Motor neuron (in vitro differentiated cells): ENCODE measurements at places on chromosomes 3 and 15. TPM values are rescaled to one million over a fixed set of nuclear protein-coding genes. Genes with fewer than 3 reads are reported as not detected.

RYR3 gene
- 2.3 and 2.4 TPM in 2 replicates for total RNA-seq

GPR27 gene
- total RNA-seq = 12.2 and 12.5 TPM in 2 replicates

ERICH6 gene
- 1.0 TPM in 1 of 2 replicates, not detected in the other for total RNA-seq

C3orf20 gene
- total RNA-seq = 0.11 and 0.13 TPM in 2 replicates

ROBO2 gene
- total RNA-seq = 36.5 and 39.4 TPM in 2 replicates

SST gene
- total RNA-seq = 14.5 and 21.2 TPM in 2 replicates

DCUN1D1 gene
- total RNA-seq = 27.3 and 27.4 TPM in 2 replicates

PROK2 gene
- 0.20 and 0.38 TPM in 2 replicates for total RNA-seq

UCN2 gene
- 0.43 and 0.89 TPM in 2 replicates for total RNA-seq

CLRN1 gene
- total RNA-seq = 9.1 and 10.8 TPM in 2 replicates

THRB gene
- 4.0 and 7.2 TPM in 2 replicates for total RNA-seq

RAD51 gene
- 8.3 and 9.0 TPM in 2 replicates for total RNA-seq

CHRM5 gene
- 0.76 and 0.81 TPM in 2 replicates for total RNA-seq

RLBP1 gene
- 0.35 TPM in 1 of 2 replicates, not detected in the other for total RNA-seq

IGSF11 gene
- total RNA-seq = 3.5 and 4.7 TPM in 2 replicates

CDC25A gene
- 12.3 and 12.5 TPM in 2 replicates for total RNA-seq

FAM219B gene
- total RNA-seq = 50.3 and 51.3 TPM in 2 replicates

ADCY5 gene
- 5.2 and 5.7 TPM in 2 replicates for total RNA-seq

TRANK1 gene
- 4.2 and 5.2 TPM in 2 replicates for total RNA-seq

SYNPR gene
- total RNA-seq = 1.9 and 2.0 TPM in 2 replicates

TFG gene
- 134 and 152 TPM in 2 replicates for total RNA-seq

GMPPB gene
- total RNA-seq = 15.1 and 15.3 TPM in 2 replicates

ABCF3 gene
- total RNA-seq = 21.6 and 31.9 TPM in 2 replicates

MRPS25 gene
- 27.8 and 31.9 TPM in 2 replicates for total RNA-seq

GOLGA8S gene
- total RNA-seq = 0.07 TPM in 1 of 2 replicates, not detected in the other

CPN2 gene
- 0.08 and 0.14 TPM in 2 replicates for total RNA-seq

SCAANT1 gene
- not detected in 2 replicates for total RNA-seq

IQCF5 gene
- not detected in 2 replicates for total RNA-seq

FSTL1 gene
- total RNA-seq = 57.4 and 58.2 TPM in 2 replicates

CHCHD6 gene
- 25.9 and 28.9 TPM in 2 replicates for total RNA-seq

NCK1 gene
- 22.7 and 23.0 TPM in 2 replicates for total RNA-seq

CSPG5 gene
- total RNA-seq = 22.5 and 24.4 TPM in 2 replicates

TM4SF18 gene
- 0.86 and 1.1 TPM in 2 replicates for total RNA-seq
